ENCODE measurements at places on chromosomes 5 and 9. TPM values are rescaled to one million over a fixed set of nuclear protein-coding genes. Genes with fewer than 3 reads are reported as not detected.

The ARID3C gene
- not detected for total RNA-seq

The SCAMP1 gene
- 23.6 TPM for total RNA-seq

The TMEM232 gene
- 3.5 TPM for total RNA-seq

The SLC35A4 gene
- total RNA-seq, result 57.5 TPM

DNA sequence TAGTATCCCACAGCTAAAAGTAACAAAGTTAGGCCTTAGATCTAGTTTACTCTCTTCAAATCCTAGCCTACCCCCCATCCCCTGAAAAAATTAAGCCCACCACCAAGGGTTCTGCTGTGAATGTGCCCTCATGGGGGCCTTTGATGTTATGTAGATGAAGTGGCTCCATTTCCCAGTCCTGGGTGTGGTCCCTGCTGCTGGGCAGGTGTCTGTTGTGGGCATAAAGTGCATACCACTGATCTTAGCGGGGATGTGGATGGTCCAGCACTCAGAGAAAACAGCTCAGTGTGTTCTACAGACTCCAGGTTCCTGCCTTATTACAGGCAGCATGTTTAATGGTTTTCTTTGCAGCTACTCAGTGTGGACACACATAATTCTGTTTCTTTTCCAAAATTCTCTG, 1.9 kb downstream of the PCBD2 start:
- peaks cover 18% of the 10 kb centered on the region for H3K4me1 ChIP-seq
- H3K27me3 ChIP-seq, result no peaks in the 10 kb centered on the region

DNA sequence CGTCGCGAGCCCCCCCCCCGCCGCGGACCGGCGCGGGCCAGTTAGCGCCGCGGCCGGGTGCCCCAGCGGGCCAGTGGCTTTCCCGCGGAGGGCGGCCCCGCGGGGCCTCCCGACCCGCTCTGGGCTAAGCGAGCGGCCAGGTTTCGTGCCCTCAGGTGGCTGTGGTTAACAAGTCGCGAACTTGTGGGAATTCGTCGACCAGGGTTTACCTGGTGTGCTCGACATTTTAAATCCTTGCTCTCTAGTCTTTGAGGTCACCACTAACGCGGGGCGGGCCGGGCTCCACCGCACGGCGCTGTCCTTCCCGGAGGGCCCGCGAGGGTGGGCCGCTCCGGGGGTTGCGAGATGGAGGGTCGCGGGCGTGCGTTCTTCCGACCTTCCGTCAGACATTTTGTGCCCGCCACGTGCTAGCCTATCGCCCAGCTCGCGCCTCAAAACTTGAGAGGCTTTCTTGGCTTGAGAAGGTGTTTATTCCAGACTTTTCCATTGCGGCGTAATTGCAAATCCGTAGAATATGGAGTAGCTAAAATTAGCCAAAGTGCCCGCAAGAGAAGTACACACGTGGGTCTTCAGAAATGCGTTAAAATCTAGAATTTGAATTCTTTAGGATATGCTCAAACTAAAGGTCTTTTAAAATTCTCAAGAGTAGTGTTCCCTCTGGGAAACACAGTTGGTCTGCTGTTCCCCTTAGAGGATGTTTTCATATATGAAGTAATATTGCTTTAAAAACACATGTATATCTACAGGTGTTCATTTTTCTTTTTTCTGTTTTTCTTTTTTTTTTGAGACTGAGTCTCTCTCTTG, 2.1 kb downstream of the ANP32B start:
- peak overlapping the region; percentile 82 for H3K4me3 ChIP-seq
- no peaks in the 10 kb centered on the region for H3K36me3 ChIP-seq
- no peaks in the 10 kb centered on the region for H3K27me3 ChIP-seq
- peak overlapping the region; percentile 99 for H3K27ac ChIP-seq

DNA sequence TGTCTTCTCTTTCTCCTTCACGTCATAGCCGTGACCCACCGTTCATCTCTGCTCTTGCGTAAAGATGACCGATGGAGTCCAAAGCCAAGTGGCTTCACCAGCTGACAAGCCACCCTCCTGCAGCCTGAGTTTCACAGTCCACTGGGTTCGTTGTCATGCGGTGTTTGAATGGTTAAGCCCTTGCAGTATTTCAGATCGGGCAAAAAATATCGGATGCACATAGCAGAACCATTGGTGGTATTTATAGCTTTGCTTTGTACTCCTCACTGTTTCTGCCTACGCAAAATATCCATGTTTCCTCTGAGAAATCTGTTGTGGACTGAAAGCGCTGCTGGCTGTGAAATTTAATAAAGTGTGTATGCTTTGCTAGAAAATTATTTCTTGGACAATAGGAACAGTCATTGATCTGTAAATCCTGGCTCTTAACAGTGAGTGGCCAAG, 34.5 kb upstream of the NCS1 start:
- no peak for DNase-seq
- no peaks in the 10 kb centered on the region for H3K4me1 ChIP-seq
- H3K27me3 ChIP-seq, result no peaks in the 10 kb centered on the region
- H3K27ac ChIP-seq, result no peak overlapping the region
- H3K36me3 ChIP-seq, result no peaks in the 10 kb centered on the region

GRCh38 chr5:178790371-178790770, 59.9 kb upstream of the ZNF354A start:
- no peak for DNase-seq
- no peak overlapping the region for H3K4me3 ChIP-seq
- H3K27ac ChIP-seq, result no peak overlapping the region
- H3K36me3 ChIP-seq, result no peaks in the 10 kb centered on the region
- no peaks in the 10 kb centered on the region for H3K4me1 ChIP-seq

DNA sequence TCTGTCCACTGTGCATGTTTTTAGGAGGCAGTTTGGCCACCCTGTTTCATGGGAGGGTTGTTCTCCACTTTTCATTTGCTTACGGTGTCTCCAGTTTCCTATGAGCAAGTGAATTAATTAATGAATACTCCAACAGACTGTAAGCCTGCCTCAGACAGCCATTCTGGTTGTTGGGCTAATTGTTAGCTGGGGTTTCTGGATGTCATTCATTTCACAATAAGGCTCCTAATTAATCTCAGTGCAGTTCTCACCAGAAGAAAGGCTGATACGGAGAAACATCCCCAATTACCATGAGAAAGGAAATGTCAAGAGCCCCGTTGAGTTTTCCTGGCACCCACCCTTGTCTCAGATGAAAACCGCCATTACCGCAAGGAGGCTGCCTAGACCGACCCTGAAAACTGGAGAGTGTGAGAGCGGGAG, 75.8 kb downstream of the MAP1B start:
- no peak overlapping the region for H3K27ac ChIP-seq
- H3K36me3 ChIP-seq, result no peaks in the 10 kb centered on the region
- no peaks in the 10 kb centered on the region for H3K27me3 ChIP-seq
- H3K4me1 ChIP-seq, result no peaks in the 10 kb centered on the region

GRCh38 chr9:68595868-68596267, 55.2 kb upstream of the TMEM252 start:
- H3K4me1 ChIP-seq, result peaks cover 12% of the 10 kb centered on the region
- no peak overlapping the region for H3K4me3 ChIP-seq
- no peaks in the 10 kb centered on the region for H3K36me3 ChIP-seq
- DNase-seq, result no peak

DNA sequence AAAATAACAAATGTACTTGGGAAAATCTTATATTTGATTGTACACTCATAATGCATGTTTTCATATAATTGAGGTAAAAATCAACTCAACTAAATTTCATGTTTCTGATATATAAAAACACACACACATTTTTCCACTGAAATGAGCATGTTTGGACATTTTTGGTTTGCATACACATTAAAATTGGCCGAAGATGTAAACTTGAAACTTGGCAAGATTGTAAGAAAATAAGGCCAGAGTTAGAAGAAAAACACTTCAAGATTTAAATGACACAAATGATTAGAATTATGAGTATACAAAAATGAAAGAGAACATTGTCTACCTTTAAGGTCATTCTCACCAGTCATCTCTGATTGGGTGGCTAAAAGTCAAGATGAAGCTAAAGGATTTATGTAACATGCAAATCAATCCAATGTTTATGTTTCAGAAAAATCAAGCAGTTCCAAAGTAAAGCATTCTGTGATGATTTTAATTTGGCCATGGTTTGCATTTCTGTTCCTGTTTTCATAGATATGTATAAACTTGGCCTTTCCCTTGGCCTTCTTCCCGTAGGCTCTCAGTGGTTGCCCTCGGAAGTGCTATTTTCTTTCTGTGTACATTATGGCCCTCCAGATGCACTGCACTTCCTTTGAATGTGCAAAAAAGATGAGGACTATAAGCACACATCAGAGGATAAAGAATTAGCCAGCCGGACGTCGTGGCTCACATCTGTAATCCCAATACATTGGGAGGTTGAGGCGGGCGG, 1105.4 kb upstream of the DMAC1 start:
- H3K27ac ChIP-seq, result no peak overlapping the region
- no peaks in the 10 kb centered on the region for H3K36me3 ChIP-seq
- no peaks in the 10 kb centered on the region for H3K4me1 ChIP-seq
- no peaks in the 10 kb centered on the region for H3K27me3 ChIP-seq
- no peak for DNase-seq

DNA sequence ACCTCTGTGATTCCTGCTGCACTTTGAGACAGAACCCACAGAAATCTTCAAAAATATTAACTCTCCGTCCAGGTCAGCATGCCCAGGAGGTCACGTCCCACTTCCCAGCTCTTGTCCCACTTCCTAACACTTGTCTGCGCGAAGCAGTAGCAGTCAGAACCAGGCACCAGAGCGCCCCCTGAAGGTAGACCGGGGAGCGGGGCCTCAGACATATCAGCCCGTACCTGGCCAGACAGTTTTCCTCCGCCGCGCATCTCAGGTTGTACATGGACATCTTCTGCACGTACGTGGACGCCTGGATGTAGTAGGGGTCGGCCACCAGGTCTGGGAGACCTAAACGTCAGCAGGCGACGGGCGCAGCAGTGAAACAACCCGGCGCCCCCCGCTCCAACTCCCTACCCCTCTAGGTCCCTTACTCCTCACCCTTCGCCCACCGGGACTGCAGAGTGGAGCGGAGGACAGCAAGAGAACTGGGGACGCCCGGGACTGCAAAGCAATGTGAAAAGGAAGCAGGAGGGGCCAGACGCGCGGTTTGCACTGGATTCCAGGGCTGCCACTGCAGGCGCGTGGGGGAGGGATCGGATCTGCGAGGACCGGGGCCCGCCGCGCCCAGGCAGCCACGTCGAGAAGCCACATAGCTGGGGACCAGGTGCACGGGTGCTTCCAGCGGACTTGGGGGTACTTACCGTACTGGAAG, 1.2 kb downstream of the LOX start:
- H3K27ac ChIP-seq, result no peak overlapping the region
- peaks cover 23% of the 10 kb centered on the region for H3K27me3 ChIP-seq
- H3K36me3 ChIP-seq, result no peaks in the 10 kb centered on the region
- peak; percentile 82 for DNase-seq
- peak overlapping the region; percentile 42 for H3K4me3 ChIP-seq

DNA sequence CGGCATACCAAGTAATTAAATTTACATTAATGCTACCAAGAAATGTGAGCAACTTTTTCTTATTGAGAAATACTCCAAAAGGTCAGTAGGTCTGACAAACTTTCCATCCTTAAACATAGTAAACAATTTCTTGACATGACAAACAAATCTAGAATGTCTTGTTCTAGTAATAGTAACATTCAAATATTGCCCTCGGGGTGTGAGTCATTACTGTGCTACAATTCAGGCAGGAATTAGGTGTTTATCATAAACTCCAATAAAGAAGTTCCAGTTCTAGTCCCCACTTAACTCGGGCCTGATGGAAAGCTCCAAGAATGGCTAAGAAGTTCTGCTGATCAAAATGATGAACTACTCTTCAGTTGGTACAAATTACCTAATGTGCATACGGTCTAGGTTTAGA, 235.6 kb upstream of the TUSC1 start:
- no peaks in the 10 kb centered on the region for H3K27me3 ChIP-seq
- H3K36me3 ChIP-seq, result no peaks in the 10 kb centered on the region
- H3K4me3 ChIP-seq, result no peak overlapping the region
- DNase-seq, result no peak
- H3K27ac ChIP-seq, result no peak overlapping the region

DNA sequence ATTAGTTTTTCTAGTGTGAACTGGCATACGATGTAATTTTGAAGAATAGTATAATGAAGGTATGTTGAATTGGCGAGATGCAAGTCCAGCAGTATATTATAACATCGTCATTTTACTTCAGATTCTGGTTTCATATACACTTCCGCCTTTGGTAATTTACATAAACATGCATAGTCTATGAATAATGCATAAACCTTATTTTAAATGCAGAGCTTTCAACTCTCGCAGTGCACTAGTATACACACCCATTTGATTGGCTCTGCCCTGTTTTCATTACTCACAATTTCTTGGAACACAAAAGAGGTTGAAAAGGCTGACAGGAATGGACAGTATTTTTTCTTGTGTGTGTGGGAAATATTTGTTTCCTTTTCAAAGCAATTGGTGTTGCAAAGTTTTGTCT, 128.9 kb upstream of the CCNH start:
- no peak overlapping the region for H3K4me3 ChIP-seq
- no peaks in the 10 kb centered on the region for H3K36me3 ChIP-seq

GRCh38 chr5:173523388-173523787, 93.1 kb downstream of the BOD1 start:
- no peak for DNase-seq
- H3K27me3 ChIP-seq, result peaks cover 45% of the 10 kb centered on the region
- H3K4me1 ChIP-seq, result no peaks in the 10 kb centered on the region
- H3K4me3 ChIP-seq, result no peak overlapping the region
- H3K36me3 ChIP-seq, result no peaks in the 10 kb centered on the region
- no peak overlapping the region for H3K27ac ChIP-seq

DNA sequence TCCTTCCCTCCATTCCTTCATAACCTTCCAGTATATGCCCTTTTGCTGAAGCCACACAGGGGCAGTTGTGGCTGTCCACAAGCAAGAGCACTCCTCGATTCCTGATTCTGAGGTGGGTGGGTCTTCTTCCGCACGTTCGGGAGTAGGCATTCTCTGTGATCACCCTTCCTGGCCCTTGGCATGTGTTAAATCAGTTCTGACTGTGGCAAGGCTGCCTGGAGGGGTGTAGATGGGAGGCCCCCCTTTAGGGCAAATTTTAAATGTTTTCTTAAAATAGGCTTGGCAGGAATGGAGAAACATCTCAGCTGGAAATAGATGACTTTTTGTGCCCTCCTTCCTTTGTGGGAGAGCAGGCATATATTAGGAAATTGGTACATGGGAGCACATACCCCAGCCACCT, 3.1 kb downstream of the AGXT2 start:
- DNase-seq, result no peak
- no peak overlapping the region for H3K27ac ChIP-seq
- no peaks in the 10 kb centered on the region for H3K36me3 ChIP-seq
- no peaks in the 10 kb centered on the region for H3K4me1 ChIP-seq
- no peak overlapping the region for H3K4me3 ChIP-seq
- peaks cover 4% of the 10 kb centered on the region for H3K27me3 ChIP-seq

DNA sequence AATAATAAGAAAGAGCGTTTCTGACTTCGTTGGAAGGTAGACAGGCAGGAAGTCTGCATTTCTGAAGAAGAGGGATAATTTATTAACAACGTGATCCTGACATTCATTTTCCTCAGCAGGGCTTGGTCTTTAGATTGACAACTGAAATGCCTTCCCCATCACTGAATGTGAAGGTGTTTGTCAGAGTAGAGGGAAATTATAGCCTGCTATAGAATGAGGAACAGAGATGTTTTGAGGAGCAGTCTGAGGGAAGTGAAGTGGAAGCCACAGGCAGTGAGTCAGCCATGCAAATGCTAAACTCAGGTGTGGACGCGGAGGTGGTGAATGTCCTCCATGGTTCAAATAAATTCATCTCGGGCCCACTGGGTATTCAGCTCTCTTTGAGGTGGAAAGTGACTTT, 30.5 kb downstream of the C7 start:
- DNase-seq, result no peak
- H3K27me3 ChIP-seq, result no peaks in the 10 kb centered on the region
- H3K27ac ChIP-seq, result no peak overlapping the region
- H3K4me3 ChIP-seq, result no peak overlapping the region
- peaks cover 5% of the 10 kb centered on the region for H3K36me3 ChIP-seq
- no peaks in the 10 kb centered on the region for H3K4me1 ChIP-seq
